ENCODE measurements at places on chromosomes 6 and 20. TPM values are rescaled to one million over a fixed set of nuclear protein-coding genes. Genes with fewer than 3 reads are reported as not detected.

Gene TXLNB
- total RNA-seq = not detected

Gene DZANK1
- 1.4 TPM for total RNA-seq

Gene C6orf15
- 0.34 TPM for total RNA-seq

Gene MATN4
- 0.14 TPM for total RNA-seq

Gene ADAM33
- not detected for total RNA-seq
